ENCODE measurements at places on chromosomes 13 and 19.

DNA sequence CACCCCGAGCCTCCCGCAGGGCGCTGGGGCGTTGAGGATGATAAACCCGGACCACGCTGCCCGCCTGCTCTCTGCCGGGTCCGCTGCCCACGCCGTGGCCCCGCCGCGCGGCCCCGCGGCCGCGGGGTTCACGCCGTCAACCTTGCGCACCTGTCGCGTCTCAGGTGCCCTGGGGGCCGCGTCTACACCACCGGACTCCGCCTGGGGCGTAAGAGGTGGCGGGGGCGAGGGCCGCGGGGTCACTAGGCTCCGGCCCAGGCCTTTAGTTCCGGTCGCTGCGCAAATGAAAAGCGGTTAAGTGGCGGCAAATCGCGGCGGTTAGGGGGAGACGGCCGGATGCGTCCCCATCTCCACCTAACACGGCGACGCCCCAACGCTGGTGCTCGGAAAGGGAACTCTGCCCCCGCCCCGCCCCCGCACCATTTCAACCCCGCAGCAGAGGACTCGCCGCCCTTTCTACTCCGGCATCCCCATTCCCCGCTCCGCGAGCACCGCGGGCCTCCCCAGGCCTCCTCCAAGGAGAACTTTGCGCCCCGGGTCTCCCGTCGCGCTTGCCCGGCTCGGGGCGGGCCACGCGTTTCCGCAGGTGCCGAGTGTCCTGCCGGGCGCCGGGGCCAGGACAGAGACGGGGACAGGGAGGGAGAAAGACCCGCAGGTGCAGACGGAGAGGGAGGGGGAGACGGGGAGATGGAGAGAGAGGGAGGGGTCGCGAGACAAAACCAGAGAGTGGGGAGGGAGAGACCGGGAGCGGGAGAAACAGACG lies 4.3 kb downstream of the ONECUT3 start:
- no peak for DNase-seq

DNA sequence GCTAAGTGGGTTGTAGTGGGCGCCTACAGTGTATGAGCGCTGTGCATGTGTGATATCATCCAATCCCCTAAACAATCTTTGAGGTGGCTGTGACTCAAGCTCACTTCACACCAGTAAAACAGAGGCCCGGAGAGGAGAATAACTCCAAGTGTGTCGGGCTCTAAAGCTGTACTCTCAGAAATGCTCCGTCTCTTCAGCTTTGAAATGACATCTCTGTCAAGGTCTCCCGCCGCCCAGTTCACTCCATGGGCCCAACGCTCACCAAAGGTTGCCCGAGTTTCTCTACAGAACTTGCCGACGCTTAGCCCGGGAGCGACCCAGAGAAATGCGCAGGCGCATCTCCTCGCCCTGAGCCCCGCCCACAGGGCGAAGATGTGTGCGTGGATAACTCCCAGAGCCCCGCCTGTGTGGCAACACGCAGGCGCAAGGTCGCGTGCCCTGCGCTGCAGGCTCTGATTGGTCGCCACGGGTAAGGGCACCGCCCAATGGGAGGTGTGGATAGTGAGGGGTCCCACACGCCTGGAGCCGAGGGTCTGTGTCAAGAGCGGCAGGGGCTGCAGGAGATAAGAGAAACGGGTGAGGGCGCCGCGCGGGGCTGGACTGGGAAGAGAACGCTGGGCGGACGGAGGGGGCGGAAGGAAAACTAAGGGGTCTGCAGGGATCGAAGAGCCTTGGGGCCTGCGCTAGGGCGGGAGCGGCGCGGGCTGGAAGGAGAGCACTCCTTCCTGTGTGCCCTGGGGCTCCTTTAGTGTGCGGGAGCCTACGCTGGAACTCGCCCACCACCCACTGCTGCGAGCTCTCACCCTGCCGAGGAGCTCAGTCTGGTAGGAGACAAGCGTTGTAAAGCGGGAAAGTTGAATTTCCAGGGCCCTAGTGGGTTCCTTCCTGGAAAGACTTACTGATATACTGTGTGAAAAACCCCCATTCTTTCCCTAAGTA lies at the start of gene ZNF526:
Gene ZNF526, plus strand, starts transcription at position 501 of the 939 bp plus-strand sequence. CDS start 4,092 bp downstream, outside the sequence.
- peak; percentile 100 for DNase-seq

DNA sequence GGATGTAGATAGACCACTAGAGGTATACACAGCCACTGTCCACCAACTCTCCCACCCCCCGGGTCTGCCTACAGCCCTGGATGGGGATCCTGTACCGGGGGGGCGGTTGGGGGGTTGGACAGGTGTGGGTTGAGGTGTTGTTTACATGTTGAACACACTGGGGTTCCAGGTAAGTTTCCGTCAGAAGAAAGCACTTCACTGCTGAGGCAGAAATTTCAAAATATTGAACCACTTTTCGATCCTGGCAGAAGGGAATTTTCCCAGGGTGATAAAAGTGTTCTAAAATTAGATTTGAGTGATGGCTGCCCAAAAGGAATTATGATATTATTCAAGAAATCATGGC lies 6.6 kb upstream of the CEACAM16 start:
- no peak for DNase-seq

DNA sequence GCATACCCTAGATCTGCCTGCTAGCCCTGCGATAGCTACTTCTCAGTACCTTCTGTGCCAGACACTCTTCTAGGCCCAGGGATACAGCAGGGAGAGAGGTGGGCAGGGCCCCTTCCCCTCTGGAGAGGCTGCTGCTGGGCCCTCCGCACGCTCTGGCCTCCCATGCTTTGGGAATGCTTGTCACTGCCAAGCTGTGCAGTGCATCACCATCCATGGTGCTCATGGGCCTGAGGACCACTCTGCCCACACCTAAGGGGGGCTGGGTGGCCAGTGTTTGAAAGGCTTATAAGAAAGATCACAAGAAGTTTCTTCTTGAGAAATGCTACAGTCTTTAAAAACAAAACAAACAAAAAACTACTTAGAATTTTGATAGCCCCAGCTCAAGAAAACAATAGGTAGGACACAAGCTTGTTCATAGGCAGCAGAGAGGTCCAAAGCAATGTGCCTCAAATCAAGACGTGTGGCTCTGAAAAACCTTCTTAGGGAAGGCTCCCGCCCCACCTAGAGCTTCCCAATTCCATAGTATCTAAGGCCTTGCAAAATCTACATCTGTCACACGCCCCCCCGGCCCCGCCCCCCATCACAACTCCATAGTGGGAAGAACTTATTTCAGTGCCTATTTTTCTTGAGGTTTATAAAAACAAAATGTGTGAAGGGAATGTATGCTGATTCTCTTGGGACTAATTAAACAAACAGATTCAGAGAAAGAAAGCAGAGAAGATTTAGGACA lies 145.8 kb downstream of the TM9SF2 start:
- DNase-seq, result no peak

- no peak for DNase-seq
These were observed 8.7 kb upstream of the SPC24 start for GRCh38 chr19:11164296-11164695.

GRCh38 chr13:90156390-90156789 lies 1191.1 kb upstream of the MIR17HG start:
- no peak for DNase-seq

DNA sequence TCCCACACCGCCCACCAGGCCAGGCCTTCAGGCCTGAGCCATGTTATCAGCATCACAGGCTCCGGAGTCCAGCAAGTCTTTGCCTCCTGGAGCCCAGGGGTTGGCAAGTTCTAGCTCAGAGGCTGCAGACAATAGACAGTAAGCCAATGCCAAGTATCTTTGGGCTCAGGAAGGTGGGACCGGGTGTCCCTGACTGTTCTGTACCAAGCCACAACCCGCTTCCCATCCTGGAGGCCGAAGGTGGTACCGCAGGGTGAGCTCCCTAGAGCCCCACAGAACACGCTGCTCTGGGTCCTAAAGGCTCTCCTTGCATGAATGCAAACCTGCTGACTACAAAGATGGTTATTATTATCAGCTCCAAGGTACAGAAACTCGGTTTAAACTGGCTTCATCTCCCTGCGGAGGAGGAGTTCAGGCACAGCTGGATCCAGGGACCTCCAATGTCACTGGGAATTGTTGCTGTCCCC lies 5.5 kb upstream of the FSTL3 start:
- DNase-seq, result no peak

DNA sequence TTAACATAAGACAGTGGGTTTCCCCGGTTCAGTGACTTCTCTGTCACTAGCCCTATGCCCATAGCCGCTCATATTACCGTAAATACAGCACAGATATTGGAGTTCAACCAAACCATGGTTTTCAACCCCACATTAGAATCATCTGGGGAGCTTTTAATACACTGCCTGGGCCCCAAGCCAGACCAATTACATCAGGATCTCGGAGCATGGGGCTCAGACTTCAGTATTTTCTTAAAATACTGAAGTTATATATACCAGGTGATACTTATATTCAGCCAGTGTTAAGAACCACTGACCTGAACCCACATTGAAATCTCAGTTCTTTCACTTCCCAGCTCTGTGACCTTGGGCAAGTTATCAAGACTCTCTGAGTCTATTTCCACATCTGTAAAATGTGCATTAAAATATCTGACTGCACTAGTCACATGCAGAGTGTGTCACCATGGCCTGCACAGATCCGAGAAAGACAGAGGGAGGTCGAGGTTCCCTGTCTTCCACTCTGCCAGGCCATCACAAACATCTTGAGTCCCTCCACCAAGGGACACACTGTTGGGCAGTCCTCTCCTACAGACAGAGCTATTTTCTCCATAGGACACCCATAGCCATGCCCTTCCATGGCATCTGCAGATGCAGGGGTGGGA lies 32.2 kb upstream of the IPO5 start:
- DNase-seq, result peak; percentile 46

DNA sequence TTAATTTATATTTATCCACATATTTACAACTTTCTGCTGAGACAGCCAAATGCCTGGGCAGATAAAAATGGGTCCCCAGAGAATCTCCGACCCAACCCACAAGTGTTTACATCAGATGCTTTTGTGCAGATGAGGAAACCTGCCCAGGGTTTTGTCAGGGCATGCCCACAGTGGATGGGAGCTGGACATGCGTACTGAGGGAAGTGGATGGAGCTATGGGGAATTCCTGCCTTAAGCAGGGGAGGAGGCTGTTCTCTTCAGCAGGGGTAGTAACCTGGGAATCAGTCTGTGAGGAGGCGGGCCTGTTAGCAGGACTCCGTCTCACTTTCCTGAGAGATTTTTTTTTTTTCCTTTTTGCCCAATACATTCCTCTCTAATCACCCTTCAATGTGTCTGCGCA lies 122.9 kb downstream of the RFC3 start:
- no peak for DNase-seq

- DNase-seq, result no peak
These were observed 66.5 kb downstream of the DGKH start for GRCh38 chr13:42114912-42115311.

DNA sequence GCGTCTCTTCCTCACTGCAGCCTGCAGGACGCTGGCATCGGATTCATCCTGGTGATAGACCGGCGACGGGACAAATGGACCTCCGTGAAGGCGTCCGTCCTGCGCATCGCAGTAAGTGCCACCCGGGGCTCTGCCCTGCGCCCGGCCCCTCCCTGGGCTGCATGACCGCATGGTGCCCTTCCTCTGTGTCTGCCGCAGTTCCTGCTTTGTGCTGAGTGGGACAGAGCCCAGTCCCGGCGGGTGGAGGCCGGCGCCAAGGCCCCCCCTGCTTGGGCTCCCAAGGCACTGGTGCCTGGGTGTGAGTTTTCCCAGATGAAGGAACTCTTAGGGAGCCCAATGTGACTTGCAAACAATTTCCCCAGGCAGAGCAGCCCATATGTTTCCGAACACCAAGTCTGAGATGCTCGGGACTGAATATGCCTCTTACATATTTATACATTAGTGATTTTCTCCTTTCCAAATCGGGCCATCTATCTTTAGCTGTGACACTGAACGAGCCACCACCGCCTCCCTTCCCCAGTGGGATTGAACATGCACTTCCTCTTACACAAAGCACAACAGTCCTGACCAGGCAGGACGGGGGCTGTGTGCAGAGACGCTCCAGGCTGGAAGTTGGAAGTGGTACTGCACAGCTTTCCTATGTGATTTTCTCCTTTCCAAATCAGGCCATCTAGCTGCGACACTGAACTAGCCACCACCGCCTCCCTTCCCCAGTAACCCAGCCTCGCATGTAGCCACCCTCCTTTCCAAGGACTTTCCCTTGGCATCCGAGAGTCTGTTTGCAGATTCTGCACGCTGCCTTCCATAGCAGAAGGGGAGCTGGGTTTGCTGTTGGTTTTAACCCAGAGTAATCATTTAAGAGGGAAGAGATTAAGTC lies 60.1 kb upstream of the F7 start:
- DNase-seq, result no peak

GRCh38 chr19:2429917-2430535 lies 2.6 kb upstream of the TIMM13 start:
- no peak for DNase-seq

All from AG08395 (cell line).